Eye (tissue), 1 donor: ENCODE measurements at places on chromosomes 5 and 9.

GRCh38 chr9:21078702-21079101, 960 bp upstream of the IFNB1 start:
- no peak for DNase-seq

DNA sequence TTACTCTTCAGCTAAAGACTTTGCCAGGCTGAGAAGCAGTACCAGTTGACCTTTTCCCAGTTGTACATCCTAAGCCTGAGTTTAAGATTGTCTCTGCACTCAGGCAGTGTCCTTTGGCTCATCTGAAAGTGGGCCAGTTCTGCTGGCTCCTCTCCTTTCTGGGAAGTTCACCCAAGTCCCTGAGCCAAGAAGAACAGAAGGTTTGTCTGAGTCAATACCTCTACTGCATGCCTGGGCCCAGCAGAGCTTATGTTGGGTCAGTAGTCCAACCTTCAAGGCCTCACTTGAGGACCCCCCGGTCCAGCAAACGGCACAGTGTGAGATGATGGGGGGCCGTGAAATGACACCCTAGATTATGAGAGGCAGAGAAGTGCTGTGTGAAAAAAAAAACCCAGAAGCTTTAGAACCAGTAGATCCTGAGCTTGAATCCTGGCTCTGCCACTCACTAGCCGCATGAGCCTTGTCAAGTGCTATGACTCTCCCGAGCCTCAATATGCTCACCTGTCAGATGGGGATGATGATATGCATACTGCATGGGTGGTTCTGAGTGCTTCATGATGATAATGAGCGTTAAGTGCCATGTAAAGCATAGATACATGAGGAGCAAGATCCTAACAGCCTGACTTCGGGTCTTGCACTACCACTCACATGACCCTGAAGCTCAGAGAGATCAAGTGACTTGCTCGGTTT, 156.0 kb downstream of the MACROH2A1 start:
- DNase-seq = no peak

DNA sequence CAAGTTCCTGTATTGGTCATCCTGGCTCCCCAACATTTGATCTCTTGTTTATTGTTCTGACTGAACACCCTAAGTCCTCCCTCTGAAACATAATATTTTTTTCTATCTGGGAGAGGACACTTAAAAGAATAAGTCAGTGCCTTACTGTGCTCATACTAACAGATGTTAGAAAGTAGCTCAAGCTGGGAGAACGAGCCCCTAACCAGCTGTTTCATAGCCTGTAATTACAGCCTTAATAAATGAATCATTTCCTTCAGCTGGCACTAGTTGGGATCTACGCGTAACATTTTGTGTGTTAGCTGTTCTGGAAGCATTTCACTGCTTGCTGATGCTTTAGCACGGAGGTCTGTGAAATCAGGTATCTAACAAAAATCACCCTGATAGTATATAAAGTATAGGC, 345.9 kb upstream of the RIOK2 start:
- peak; percentile 52 for DNase-seq

- DNase-seq = no peak
Observed at GRCh38 chr9:129400971-129401622, 219.8 kb downstream of the C9orf50 start.

GRCh38 chr9:126667190-126668055, 53.7 kb downstream of the LMX1B start:
- no peak for DNase-seq

DNA sequence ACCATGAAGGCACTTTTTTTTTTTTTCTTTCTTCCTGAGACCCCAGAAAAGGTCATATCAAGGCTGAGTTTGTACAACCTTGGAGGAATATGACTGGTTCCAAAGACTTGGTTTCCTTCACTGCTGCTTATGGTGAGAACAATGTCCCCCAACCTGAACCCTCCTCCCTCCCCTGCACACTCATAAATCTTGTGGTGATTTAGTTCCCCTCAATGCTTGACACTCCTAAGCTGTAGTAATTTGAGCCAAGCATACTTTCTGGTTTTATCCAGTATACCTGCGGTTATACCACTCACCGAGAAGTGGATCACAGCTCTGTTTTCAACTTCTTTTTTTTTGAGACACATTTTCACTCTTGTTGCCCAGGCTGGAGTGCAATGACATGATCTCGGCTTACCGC, 149.9 kb upstream of the KLF4 start:
- no peak for DNase-seq

DNA sequence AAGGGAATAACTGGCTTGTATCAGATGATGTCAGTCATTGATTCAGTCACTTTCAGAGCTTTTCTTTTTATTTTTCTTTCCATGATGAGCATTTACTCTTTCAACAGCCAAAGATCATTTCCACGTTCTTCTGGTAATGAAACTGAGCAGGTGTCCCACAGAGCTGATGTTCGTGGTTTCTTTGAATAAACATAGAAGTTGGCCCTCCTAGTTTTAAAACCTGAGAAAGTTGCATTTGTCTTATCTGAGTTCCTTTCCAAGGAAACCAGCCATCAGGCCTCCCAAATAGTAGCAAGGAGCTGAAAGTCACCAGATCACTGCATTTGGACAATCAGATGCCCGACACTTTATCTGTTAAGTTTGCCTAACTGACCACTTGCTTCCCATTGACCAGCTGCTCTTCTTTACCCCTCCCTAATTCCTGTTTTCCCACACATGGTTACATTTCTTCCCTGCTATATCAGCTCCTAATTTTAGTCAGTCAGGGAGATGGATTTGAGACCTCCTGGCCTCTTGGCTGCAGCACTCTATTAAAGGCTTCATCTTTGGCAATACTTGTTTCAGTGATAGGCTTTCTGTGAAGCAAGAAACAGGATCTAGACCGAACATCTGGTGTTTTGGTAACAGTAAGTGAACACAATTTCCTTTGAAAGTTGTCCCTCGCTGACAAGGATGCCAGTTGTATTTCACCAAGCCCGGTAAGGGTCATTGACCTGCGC, 420.8 kb downstream of the CHSY3 start:
- no peak for DNase-seq

DNA sequence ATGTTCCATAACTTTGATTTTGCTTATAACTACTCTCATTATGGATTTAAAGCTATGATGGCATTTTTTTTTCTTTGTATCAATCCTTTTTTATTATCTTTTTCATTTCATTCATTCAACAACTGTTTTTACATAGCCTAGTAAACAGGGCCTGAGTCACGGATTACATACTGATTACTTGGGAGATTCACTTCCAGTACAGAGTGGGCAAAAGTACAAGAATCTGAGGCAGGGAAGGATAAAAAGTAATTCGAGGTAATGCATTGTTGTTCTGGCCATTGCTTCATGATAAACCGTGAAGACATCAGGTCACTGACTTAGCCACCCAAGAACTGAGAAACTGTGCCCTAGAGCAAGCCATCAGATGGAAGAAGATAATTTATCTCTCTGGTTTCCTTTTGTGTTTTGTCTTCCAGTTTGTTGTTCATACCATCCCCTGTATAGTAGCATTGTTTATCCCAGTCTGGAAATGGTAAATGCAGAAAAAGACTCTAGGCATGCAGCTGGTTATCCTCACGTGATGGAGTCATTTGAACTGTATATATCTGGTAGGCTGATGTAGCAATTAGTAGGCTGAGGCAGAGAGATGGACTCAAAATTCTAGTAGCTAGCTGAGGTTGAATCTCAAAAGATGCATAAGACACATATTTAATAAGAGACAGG, 145.6 kb downstream of the CNTLN start:
- no peak for DNase-seq

- DNase-seq = peak; percentile 39
Observed at GRCh38 chr5:8908055-8908683, 637.7 kb downstream of the SEMA5A start.

DNA sequence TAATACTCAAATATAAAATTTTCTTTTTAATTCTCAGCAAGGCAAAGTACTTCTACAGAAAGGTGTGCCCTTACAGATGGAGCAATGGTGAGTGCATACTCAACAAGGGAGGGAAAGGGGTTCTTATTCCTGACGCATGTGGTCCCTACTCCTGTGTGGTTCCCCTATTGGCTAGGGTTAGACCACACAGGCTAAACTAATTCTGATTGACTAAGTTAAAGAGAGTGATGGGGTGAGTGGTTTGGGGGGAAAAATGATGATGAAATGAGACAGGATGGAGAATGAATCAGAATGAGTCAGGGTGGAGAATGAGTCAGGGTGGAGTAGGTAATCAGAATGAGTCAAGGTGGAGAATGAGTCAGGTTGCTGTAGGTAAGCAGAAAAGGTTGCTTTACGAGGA, 22.9 kb upstream of the HMGCS1 start:
- no peak for DNase-seq

DNA sequence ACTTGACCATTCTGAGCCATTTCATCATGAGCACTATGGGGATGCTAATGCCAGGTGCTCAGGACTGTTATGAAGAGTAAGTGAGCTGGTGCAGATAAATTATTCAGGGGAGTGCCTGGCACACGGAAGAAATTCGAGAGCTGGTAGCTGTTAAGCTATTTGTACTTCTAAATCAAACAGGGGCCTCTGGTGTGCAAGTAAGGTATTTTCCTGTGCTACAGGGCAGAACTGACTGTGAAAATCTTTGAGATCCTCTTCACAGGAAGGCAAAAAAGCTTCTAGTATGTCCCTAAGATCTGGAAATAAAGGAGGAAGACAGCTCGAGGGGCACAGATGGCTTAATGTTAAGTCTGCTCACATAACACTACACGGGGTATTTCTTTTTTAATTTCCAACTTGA, 106.3 kb upstream of the SPOCK1 start:
- DNase-seq = peak; percentile 21

DNA sequence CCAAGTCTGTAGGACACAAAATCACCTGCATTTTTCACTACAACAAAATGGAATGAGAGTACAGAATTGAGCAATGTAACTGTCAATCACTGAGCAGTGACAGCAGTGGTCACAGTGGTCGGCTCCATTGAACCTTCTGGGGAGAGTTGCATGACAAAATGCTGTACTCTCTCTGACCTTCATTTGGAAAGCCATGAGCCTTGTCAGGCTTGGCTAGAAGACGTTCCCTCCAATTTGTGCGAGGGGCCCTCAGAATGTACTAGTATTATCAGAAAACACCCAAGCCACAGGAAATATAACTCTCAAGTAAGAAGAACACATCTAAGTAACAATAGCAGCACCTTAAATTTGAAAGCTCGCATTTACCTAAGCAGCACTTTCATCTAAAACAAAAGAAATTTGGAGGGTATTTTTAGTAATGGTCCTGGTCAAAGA, 425.6 kb upstream of the MEF2C start:
- DNase-seq = no peak

DNA sequence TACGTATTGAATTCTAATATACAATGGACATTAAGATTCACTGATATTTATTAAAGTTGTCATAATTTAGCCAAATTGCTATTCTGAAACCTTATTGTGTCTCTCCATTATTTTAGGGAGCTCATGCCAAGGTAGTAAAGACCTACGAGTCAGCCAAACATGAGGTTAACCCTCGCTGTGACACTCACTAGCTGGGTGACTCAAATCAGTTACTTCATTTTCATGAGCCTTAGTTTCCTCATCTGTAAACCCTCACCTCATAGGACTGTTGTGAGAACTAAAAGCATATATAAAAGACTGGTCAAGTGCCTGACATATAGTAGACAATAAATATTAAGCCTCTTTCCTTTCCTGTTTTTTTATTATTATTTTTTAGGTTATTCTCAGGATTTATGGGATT, 44.0 kb upstream of the PCA3 start:
- DNase-seq = no peak

DNA sequence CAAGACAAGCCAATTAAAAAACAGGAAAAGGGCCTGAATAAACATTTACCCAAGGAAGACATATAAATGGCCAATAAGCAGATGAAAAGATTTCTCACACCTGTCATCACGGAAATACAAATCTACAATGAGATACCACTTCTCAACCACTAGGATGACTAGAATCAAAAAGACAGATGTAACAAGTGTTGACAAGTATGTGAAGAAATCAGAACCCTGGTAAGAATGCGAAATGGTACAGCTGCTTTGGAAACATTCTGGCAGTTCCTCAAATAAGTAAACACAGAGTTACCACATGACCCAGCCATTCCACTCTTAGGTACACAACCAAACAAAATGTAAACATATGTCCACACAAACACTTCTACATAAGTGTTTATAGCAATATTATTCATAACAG, 32.5 kb downstream of the LEAP2 start:
- DNase-seq = no peak

DNA sequence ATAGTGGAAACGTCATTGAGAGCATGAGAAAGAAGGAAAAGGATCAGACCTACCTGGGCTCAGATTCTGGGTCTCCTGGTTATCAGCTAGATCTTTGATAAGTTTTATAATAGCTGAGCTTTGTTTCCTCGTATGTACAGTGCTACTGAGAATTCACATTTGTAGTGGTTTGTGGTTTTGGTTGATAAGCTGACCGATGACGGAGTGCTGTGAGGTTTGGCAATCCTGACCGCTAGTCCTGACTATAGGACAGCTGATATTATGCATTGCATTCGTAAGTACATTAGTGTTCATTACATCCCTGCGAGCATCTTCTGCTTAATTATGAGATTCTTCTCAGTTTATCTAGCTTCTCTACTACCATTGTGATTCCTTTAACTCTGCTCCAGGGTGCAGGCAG, 190.7 kb upstream of the SLC27A6 start:
- DNase-seq = no peak

DNA sequence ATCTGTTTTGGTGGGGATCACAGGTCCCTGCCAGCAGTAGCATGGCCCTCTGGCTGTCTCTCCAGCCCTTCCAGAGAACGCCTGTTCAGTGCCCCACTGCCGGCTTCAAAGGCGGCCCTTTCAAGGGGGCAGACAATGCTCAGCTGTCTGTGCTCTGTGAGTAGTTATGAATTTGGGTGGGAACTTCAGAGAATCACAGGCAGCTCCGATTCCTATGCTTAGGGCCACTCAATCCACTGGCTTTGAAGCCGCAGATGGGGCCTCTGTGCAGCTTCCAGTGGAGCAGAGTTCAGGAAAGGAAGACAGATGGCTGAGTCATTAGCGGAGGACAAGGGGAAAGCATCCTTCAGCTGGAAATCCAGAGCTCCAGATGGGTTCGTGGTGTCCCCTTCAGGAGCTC, 42.4 kb downstream of the NKX2-5 start:
- no peak for DNase-seq

- DNase-seq = no peak
Observed at GRCh38 chr9:80485420-80486250, 913.9 kb downstream of the TLE4 start.

DNA sequence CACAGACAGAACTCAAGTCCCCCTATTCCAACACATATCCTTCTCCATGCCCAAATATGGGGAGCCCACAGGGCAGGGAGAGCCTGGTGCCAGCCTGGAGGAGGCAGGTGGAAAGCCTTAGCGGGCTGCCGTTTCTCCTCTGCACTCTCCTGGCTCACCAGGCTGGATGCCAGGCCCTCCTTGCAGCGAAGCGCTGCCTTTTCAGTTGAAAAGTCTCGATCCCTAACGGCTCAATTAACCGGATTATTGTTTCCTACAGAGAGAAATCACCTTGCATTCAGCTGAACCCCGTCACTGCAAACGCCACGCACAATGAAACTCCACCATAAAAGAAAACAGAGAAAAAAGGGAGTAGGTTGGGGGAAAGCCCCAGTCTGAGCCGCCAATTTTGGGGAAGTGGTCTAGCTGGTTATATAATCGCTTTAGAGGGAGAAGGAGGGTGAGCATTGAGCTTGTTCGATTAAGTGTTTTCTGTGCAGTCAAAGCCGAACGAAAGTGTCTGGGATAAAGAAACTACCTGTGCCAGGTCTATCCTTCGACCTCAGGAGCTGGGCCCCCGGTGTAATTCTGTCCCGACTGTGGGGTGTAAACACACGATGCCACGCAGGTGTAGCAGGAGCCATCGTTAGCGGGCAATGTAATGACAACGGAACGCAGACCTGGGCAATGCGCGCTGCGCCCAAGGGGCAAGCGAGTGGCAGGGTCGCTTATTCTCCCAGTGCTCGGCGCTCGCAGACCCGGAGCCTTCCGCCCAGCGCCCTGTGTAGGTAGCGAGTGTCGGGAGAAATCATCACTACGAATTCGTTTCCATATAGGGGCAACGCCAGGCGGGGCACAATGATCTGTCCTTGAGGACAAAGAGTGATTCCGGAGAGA, 3.8 kb downstream of the BARHL1 start:
- DNase-seq = peak; percentile 68
